ENCODE measurements at places on chromosomes 11 and 22. TPM values are rescaled to one million over a fixed set of nuclear protein-coding genes. Genes with fewer than 3 reads are reported as not detected.
A peak's percentile ranks its signal among the peaks of the same experiment; 100 is the strongest.

HYLS1 gene
- total RNA-seq: 3.5 TPM

RASSF10 gene
- total RNA-seq: not detected

RIN1 gene
- 2.1 TPM for total RNA-seq

SLC5A1 gene
- total RNA-seq: not detected

STIM1 gene
- total RNA-seq: 89.2 TPM

MS4A13 gene
- not detected for total RNA-seq

SLC25A22 gene
- total RNA-seq: 13.1 TPM

FIBIN gene
- 16.1 TPM for total RNA-seq

GRCh38 chr22:45418056-45418769 is 4.7 kb downstream of the RIBC2 start:
- no peak overlapping the region for H3K27ac ChIP-seq
- no peaks in the 10 kb centered on the region for H3K36me3 ChIP-seq
- no peak for DNase-seq
- no peaks in the 10 kb centered on the region for H3K27me3 ChIP-seq
- no peak overlapping the region for H3K4me3 ChIP-seq

- H3K27me3 ChIP-seq: no peaks in the 10 kb centered on the region
- no peaks in the 10 kb centered on the region for H3K36me3 ChIP-seq
- H3K4me3 ChIP-seq: no peak within 1 kb of the TSS
- peaks cover 6% of the 10 kb centered on the region for H3K4me1 ChIP-seq
- H3K27ac ChIP-seq: no peak within 1 kb of the TSS
Measured at GRCh38 chr11:62190011-62190410, at the start of gene SCGB1D1. SCGB1D1 (plus strand) TSS chr11:62190216; CDS start chr11:62190285, 69 bp downstream.

- H3K36me3 ChIP-seq: no peaks in the 10 kb centered on the region
- H3K27ac ChIP-seq: no peak overlapping the region
- no peak for DNase-seq
- H3K4me3 ChIP-seq: no peak overlapping the region
Measured at GRCh38 chr11:20739577-20739976, 70.2 kb downstream of the NELL1 start.

DNA sequence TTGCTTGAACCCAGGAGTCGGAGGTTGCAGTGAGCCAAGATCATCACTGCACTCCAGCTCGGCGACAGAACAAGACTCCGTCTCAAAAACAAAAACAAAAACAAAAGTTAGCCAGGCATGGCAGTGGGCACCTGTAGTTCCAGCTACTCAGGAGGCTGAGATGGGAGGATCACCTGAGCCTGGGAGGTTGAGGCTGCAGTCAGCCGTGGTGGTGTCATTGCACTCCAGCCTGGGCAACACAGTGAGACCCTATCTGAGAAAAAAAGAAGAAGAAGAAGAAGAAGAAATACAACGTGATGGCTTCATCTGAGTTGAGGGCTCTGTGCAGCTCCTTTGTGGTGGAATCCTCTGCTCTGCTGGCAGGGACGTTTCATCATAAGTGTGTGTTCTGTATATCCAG is 10.0 kb upstream of the TNNT3 start:
- H3K4me1 ChIP-seq: no peaks in the 10 kb centered on the region
- no peak overlapping the region for H3K27ac ChIP-seq
- no peak for DNase-seq
- no peaks in the 10 kb centered on the region for H3K36me3 ChIP-seq
- no peak overlapping the region for H3K4me3 ChIP-seq

GRCh38 chr11:110027627-110028371 is 65.4 kb upstream of the ZC3H12C start:
- H3K27ac ChIP-seq: no peak overlapping the region
- H3K4me1 ChIP-seq: peaks cover 16% of the 10 kb centered on the region
- no peaks in the 10 kb centered on the region for H3K36me3 ChIP-seq
- no peak overlapping the region for H3K4me3 ChIP-seq
- H3K27me3 ChIP-seq: no peaks in the 10 kb centered on the region

GRCh38 chr22:42062506-42063170 is 8.0 kb downstream of the NAGA start:
- H3K27me3 ChIP-seq: no peaks in the 10 kb centered on the region
- H3K27ac ChIP-seq: no peak overlapping the region
- H3K4me1 ChIP-seq: no peaks in the 10 kb centered on the region
- no peak overlapping the region for H3K4me3 ChIP-seq

DNA sequence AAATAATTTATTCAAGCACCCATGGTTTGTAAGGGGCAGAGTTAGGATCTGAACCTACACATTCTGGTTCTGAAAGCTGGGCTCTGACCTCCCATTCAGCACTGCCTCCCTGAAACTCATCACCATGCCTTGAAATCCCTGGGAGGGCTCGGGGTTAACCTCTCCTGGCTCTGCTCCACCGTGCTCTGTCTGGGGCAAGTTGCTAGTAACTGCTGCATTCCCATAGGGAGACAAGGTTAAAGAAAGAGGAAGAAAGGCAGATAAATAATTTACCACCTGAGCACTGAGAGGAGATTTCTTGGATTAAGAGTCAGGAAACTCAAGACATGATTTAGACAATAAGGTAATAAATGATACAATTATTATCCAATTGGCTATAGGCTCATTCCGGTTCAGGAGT is 199.3 kb downstream of the KIF18A start:
- DNase-seq: no peak
- H3K4me1 ChIP-seq: no peaks in the 10 kb centered on the region
- H3K27ac ChIP-seq: no peak overlapping the region
- no peaks in the 10 kb centered on the region for H3K27me3 ChIP-seq

- H3K4me3 ChIP-seq: no peak overlapping the region
- no peaks in the 10 kb centered on the region for H3K36me3 ChIP-seq
- no peak overlapping the region for H3K27ac ChIP-seq
- H3K4me1 ChIP-seq: peaks cover 49% of the 10 kb centered on the region
Measured at GRCh38 chr11:67412495-67413179, 2.8 kb upstream of the CARNS1 start.

GRCh38 chr11:20353829-20354434 is 9.6 kb upstream of the HTATIP2 start:
- H3K4me3 ChIP-seq: no peak overlapping the region
- H3K27ac ChIP-seq: no peak overlapping the region
- no peaks in the 10 kb centered on the region for H3K36me3 ChIP-seq
- no peaks in the 10 kb centered on the region for H3K27me3 ChIP-seq
- H3K4me1 ChIP-seq: no peaks in the 10 kb centered on the region

GRCh38 chr22:39236321-39237317 is 8.2 kb downstream of the PDGFB start:
- no peaks in the 10 kb centered on the region for H3K27me3 ChIP-seq
- no peaks in the 10 kb centered on the region for H3K36me3 ChIP-seq

DNA sequence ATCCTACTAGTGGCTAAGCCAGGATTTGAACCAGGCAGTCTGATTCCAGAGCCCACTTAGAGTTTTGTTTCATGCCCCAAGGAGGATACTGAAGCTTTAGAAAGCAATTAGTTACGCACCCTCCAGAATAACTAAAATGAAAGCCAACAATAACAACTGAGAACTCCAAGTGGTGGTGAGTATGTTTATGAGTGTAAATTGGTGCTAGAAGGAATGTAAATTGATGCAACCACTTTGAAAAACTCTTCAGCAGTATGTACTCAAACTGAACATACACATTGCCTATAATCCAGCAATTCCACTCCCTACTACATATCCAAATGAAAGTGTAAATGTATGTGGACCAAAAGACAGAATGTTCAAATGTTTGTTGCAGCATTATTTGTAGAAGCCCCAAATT is 6.7 kb upstream of the ARL14EP start:
- no peaks in the 10 kb centered on the region for H3K27me3 ChIP-seq
- H3K4me1 ChIP-seq: no peaks in the 10 kb centered on the region
- no peak overlapping the region for H3K4me3 ChIP-seq
- H3K36me3 ChIP-seq: no peaks in the 10 kb centered on the region

DNA sequence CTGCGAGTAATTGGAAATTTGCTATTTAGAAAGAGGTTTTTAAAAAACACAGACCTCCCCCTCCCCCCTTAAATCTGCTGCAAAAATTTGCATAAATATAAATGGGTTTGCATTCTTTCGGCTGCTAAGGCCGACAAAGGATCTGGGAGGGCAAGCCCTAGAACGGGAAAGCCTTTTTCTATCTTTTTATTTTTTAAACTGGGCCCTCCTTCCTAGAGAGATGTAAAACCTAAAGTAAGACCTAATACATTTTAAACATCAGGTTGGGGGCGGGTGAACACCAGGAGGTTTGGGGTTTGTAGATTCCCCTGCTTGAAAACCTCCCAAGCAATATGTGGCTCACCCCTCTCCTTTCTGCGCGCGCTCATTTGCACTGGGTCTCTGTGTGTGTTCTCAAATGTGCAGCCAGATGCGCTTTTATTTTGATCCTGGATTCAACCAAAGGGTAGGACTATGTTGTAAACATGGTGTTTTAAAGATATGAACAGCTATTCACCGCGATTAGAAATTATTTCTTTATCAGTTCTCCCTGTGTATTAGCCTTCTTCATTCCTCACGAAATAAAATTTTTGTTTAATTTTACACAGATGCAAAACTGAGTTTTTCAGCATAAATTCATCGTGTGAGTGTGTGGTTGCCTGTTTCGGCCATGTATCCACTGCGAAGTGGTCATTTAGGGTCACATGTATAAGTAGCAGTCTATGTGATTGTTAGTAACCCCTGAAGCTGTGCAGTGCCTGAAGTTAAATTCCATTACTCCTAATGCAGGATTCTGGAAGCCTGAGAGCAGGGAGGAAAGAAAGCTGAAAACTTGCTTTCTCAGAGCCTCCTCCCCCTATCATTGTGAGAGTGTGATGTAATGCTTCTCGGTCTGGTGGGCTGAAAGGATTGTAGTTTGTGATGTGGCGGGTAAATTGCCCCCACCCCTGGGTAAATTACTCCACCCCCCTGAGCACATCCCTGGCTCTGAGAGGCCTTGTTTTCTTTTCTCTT is 988 bp downstream of the TNRC6B start:
- H3K4me1 ChIP-seq: peaks cover 53% of the 10 kb centered on the region
- DNase-seq: peak; percentile 43
- no peaks in the 10 kb centered on the region for H3K36me3 ChIP-seq
- no peaks in the 10 kb centered on the region for H3K27me3 ChIP-seq
- peak overlapping the region; percentile 70 for H3K27ac ChIP-seq

DNA sequence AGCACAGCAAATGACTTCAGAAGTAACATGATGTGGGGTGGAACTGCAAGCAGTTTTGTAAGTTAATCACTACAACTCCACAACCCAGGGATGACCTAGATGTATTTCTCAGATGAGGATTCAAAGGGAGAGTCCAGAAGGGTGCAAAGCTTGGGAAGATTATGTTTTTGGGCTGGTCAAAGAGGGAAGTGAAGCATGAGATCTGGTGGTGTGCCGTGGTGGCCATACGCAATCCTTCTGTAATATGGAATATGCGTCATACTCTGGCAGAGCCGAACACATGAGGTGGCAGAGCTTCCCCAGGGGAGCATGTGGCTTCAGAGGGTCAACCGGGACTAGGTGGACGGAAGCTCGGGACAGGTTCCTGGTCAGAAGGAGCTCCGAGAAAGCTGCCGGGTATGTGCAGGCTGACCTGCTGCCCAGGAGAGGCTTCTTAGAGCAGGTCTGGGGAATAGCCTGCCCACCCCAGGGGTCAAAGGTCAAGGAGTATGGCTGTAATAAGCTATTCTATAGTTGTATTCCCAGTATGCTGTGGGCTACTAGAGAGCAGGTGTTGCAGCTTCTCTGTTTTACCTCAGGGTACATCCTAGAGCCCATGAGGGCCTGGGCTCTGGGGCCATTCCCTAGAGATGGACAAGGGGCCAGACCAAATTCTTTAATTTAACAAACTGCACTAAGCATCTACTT is 70.1 kb upstream of the PHOX2A start:
- no peak overlapping the region for H3K27ac ChIP-seq
- no peaks in the 10 kb centered on the region for H3K4me1 ChIP-seq
- no peaks in the 10 kb centered on the region for H3K36me3 ChIP-seq
- no peak for DNase-seq
- H3K27me3 ChIP-seq: no peaks in the 10 kb centered on the region
- H3K4me3 ChIP-seq: no peak overlapping the region

DNA sequence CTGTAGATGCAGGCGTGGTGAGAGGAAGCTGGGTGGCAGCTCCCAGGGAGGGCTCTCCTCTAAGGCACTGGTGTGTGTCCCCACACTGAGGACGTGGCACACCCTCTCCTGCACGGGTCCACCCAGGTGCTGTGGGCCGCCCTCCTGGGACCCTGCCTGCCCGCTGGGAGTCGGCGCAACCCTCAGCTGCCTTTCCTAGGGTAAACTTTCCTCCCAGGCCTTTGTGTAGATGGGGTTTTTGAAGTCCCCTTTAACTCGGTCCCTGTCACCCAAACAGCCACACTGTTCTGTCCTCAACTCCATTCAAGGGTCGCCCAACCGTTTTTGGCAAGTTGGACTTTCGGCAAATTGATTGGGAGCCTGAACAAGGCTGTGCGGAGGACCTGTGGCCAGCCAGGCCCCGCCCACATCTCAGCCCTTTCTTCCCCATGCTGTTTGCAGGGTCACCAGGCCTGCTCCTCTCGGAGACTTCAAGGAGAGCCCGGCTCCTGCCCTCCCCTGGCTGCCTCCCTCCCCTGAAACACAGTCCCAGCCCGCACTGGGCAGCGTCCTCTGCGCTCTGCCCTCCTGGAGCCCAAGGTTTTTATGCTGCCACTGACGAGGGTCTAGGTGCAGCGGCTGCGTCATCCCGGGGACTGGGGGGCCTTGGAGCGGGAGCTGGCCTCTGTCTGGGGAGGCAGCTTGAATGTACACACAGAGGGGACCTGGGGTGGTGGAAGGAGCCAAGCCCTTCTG is 1126.2 kb downstream of the BRD1 start:
- H3K4me1 ChIP-seq: no peaks in the 10 kb centered on the region
- no peak overlapping the region for H3K27ac ChIP-seq
- no peaks in the 10 kb centered on the region for H3K36me3 ChIP-seq
- DNase-seq: no peak
- no peak overlapping the region for H3K4me3 ChIP-seq
- H3K27me3 ChIP-seq: no peaks in the 10 kb centered on the region

DNA sequence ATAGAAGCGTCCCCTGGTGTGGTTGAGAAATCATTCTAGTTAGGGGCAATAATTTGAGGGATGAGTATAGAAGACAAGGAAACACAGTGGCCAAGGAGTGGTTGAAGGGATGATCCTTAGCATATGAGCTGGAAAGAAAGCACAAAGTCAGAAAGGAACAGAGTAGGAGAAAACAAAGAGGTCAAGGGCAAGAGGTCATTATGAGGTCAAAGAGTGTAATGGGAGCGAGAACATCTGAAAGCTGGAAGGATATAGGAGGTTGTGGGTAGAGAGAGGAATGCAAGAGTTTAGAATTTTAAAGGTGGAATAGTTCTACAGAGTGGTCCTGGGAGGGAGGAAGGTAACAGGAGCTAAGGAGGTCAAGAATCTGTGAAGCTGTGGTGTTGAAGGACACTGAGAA is 2.0 kb downstream of the DCHS1 start:
- H3K27me3 ChIP-seq: no peaks in the 10 kb centered on the region
- no peak overlapping the region for H3K27ac ChIP-seq
- no peaks in the 10 kb centered on the region for H3K36me3 ChIP-seq

- no peak overlapping the region for H3K4me3 ChIP-seq
- H3K4me1 ChIP-seq: no peaks in the 10 kb centered on the region
- no peak overlapping the region for H3K27ac ChIP-seq
- no peak for DNase-seq
Measured at GRCh38 chr11:46253258-46254132, 24.0 kb upstream of the CREB3L1 start.

GRCh38 chr22:24465566-24465965 is 29.6 kb upstream of the UPB1 start:
- H3K27ac ChIP-seq: peak overlapping the region; percentile 69
- H3K27me3 ChIP-seq: no peaks in the 10 kb centered on the region
- peaks cover 28% of the 10 kb centered on the region for H3K4me1 ChIP-seq
- DNase-seq: no peak
- H3K36me3 ChIP-seq: no peaks in the 10 kb centered on the region
